Caudate nucleus (tissue), 63 donors: ENCODE measurements at places on chromosomes 3 and 15.

DNA sequence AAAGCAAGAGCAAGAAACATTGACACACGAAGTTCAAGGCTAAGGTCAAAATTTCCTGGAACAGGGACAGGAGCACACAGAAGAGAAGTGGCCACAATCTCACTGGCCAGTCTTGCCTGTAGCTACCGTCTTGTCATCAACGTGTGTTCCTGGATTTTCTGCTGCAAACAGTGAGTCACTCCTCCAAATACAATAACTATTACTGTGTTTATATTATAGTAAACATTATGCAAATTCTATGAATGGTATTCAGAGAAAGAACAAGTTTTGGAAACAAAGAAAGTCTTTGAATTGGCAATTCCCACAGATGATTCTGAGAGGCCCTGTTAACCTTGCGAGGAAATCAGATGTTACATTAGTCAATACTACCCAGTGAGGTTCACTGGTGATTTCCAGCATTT, 220.5 kb downstream of the FAM43A start:
- DNase-seq, result no peak

GRCh38 chr3:5233026-5233425, 45.5 kb downstream of the EDEM1 start:
- DNase-seq, result no peak

DNA sequence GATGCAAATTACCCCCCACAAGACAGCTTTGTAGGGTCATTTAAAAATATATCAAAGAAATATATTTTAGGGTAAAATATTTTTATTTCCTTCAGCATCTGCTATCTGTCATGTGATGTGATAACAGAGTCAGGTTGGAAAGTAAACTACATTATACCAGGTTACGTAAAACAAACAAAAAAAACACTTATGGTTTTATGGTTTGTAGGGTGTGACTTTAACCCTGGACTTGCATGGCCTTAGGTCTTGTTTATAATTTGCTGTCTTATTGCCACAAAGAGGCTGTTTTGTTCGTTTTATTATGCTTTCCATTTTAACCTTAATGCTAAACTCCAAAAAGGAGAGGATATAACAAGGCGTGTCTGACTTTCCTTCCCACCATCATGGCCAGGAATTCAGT, 244.5 kb upstream of the MME start:
- no peak for DNase-seq

DNA sequence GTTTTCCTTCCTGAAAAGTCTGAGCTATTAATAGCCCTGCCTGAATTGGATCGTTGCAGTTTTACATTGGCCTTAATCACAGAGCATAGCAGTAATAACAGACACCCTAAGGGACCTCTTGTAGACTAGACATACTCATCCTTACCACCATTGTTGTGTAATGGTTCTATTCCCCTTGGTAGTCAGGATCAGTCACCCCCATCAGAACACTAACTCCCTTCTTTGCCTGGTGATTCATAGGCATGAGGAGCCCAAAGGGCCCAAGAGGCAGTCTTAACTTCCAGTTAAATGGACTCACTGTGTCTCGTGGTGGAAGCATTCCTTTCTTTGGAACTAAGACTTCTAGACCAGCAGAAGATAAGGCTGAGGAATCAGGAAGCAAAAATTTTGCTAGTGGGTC, 20.2 kb downstream of the CGGBP1 start:
- DNase-seq, result no peak

DNA sequence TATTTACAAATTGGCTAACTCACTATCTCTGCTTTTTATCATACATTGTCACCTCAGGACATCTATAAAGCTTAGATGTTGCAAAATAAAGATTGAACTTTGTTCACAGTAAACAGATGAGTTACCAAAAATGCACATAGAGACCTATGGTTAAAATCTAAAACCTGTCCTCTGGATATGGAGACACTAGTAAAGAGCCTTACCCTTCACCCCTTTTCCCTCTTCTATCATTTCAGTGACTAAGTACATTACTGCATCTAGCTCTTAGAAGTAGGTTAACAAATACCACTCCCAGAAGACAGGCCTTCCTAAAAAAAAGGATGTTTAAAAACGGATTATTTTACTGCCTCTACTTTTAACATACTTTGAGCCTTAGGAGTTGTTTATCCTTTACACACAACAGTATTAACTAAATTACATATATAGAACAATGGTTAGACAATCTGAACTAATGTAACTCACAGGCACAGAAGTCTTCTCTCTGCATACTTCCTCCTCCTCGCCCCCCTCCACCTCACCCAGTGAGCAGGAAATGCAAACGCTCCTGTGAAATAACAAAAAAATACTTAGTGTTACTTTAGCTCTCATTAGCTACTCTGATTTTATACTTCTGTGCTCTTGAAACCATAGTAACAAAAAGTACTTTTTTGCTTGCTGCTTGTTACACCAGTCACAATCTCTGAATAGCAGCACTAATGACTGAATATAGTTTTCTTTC, 23.3 kb downstream of the IREB2 start:
- DNase-seq, result no peak

DNA sequence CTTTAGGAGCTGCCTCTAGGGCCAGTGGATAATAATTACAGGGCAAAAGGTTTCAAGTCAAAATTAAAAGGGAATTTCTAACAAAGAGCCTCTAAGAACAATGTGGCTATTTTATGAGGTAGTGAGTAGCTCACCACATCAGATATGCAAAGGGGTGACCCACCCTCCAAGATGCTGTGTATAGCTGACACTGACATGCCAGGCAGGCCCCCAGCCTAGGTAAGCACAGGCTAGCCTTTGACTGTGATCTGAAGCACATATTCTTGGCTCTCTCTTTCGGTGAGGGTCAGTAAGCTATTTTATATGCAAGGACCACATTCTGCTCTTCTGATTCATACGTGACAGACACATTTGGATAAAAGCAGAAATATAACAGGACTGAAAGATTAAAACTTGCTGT, 2.8 kb upstream of the THSD4 start:
- DNase-seq, result no peak

DNA sequence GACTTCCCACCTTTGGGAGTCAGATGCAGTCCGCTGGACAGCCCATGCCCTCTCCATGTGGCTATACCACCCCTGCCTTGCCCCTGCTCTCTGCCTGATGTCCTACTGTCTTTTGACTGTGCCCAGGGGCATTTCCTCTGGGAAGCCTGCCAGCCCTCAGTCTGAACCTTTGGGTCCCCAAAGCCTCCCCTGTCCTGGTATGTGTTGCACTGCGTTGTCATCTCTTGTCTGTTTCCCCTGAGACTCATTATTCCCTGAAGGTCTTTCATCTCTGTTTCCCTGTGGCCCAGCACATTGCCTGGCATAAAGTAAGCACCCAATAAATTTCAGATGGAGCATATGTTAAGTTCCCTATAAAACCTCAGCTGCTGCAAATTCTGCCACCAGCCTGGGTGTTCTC, 236.6 kb upstream of the CTDSPL start:
- DNase-seq, result no peak

- no peak for DNase-seq
These were observed 33.2 kb upstream of the SECISBP2L start for GRCh38 chr15:49079340-49080039.

GRCh38 chr3:125003859-125004595, 51.8 kb downstream of the HEG1 start:
- DNase-seq, result no peak

DNA sequence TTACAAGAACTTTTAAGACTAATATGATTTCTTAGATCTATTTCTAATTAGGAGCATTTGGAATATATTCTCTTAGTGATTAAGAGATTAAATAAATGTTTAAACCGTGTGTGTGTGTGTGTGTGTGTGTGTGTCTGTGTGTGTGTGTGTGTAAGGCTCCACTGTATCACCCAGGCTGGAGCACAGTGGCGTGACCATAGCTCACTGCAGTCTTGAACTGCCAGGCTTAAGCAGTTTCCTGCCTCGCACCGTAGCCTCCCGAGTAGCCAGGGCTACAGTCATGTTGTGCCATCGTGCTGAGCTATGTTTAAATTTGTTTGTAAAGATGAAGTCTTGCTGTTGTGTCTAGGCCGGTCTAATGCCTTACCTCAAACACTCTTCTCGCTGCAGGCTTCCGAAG, 109.4 kb downstream of the KLHL25 start:
- DNase-seq, result no peak

GRCh38 chr3:124876401-124876878, 10.7 kb downstream of the ITGB5 start:
- DNase-seq, result no peak

DNA sequence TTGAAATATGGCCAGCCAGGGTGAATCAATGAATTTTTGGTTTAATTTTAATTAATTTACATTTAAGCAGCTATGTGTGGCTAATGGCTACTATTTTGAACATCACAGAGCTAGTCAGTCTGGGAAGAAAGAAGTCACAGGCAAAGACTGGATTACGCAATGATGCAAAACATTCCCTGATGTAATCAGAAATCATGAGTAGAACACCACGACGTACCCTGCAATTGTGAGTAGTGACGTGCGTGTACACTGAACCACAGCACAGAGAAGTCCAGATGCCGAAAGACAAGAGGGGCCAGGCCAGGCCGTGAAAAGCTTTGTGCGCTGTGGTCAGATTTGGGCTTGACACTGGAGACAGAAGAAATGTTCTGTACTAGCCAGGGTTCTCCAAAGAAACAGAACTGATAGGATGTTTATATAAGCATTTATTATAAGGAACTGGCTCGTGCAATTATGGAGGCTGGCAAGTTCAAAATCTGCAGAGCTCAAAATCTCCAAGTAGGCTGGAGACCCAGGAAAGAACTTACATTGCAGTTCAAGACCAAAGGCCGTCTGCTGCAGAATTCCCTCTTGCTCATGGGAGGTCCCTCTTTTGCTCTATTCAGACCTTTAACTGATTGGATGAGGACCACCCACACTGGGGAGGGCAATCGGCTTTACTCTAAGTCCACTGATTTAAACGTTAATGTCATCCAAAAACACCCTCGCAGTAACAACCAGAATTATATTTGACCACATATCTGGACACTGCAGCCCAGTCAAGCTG, 44.6 kb downstream of the SH3BP5 start:
- no peak for DNase-seq

- no peak for DNase-seq
These were observed 94.1 kb upstream of the CHRM5 start for GRCh38 chr15:33874156-33874555.

DNA sequence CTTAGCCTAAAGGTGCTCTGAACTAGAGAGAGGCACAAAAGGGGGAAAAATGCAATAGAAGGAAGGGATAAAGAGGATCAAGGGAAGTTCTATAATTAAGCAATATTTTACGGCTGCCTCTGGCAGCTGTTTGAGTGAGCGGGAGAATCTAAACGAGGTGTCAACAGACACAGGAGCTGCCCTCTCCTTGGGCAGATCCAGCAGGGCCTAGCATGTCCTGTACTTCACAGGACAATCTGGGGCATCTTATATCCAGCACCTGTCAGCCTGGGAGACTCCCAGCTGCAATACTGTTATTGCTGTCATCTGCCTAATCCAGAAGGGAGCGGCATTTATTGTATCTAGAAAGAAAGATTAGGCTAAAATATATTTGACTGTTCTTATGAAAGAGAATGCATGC, 68.9 kb downstream of the WWTR1 start:
- DNase-seq, result no peak

DNA sequence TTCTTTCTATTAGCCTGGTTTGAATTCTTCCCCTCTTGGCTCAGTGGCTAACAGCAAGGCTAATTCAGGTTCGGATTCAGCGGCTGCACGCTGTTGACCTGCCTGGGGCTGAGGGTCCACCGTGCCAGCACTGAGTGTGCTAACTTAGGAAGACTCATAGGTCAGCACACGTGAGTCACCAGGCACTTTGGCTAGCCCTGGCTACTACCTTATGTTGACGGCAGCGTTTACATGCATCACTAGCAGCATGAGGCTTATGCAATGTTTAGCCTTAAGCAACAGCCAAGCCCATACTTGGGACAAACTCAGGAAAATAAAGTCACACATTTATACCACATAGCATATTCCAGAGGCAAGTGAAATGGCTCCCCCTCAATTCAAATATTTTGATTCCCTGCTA, 137.7 kb downstream of the RAB11A start:
- DNase-seq, result no peak

DNA sequence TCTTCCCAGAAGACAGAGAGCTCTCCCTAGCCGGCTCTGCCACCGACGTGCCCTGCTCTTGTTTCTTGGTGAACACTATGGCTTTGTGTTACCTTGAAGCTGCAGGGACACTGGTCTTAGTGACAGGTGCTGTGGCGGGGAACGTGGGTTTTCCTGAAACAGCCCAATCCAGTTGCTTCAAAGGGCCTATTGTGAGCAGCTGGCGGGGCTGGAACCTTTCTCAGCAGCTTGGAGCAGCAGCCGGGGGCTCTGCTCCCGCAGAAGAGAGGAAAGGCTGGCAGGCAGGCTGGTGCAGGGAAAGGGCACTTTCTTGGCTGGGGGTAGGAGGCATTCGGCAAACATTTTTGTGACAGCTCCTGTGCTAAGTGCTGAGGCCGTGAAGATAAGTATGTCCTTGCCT, 12.8 kb downstream of the MYZAP start:
- no peak for DNase-seq

- no peak for DNase-seq
These were observed 25.1 kb upstream of the TCF12 start for GRCh38 chr15:56893364-56893678.
